Smooth muscle cell of the brain vasculature (primary cell): ENCODE measurements at places on chromosomes 4 and X.

- no peak for DNase-seq
These were observed 518.0 kb downstream of the RPA4 start for GRCh38 chrX:97401586-97402136.

GRCh38 chr4:185886832-185887524 lies 75.0 kb upstream of the SORBS2 start:
- DNase-seq, result no peak

GRCh38 chr4:66628146-66628545 lies 917.2 kb downstream of the CENPC start:
- no peak for DNase-seq

DNA sequence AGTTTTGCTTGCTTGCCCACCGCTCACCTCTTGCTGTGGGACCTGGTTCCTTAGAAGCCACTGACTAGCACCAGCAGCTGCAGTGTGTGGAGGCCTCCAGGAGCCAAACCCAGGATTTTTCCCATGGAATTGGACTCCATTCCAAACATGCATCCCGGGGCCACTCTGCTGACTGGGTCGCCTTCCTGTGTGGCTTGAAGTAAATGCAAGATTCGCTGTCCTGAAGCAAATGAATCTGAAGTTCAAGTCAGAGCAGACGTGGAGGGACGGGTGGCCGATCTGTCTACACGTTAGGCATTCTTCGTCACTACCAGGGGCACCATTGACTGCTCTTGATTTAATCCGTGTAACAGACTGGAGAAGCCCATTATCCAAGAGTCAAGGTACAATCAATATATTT lies 109.0 kb downstream of the SHOX start:
- no peak for DNase-seq

DNA sequence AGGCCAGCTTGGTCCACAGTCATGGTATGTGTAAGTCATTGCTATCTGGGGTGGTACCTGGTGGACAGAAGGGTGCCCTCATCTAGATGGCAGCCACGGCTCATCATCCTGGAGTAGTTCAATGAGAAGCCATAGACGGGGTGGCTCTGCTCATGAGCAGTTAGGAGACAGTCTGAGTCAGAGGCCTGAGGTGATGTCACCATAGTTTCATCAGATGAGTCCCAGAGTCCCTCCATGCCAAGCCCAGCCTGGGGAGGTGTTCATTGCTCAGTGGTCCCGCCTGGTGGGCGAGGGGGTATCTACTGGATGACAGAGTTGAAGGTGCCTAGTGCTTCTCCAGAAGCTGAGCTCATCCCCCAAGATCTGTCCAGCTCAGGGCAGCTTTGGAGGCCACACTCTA lies 49.8 kb downstream of the DLG3 start:
- DNase-seq, result no peak

GRCh38 chr4:161799710-161800109 lies 364.1 kb downstream of the FSTL5 start:
- no peak for DNase-seq

- no peak for DNase-seq
These were observed 730.8 kb upstream of the NDST4 start for GRCh38 chr4:115844180-115844579.

GRCh38 chr4:116688536-116688935 lies 396.8 kb downstream of the TRAM1L1 start:
- no peak for DNase-seq

GRCh38 chr4:18518098-18518497 lies 496.5 kb upstream of the LCORL start:
- DNase-seq, result no peak

GRCh38 chr4:42396752-42397634 lies at the start of gene SHISA3:
Gene SHISA3 (plus strand): TSS chr4:42397488. CDS start chr4:42398057, 569 bp downstream.
- DNase-seq, result no peak

DNA sequence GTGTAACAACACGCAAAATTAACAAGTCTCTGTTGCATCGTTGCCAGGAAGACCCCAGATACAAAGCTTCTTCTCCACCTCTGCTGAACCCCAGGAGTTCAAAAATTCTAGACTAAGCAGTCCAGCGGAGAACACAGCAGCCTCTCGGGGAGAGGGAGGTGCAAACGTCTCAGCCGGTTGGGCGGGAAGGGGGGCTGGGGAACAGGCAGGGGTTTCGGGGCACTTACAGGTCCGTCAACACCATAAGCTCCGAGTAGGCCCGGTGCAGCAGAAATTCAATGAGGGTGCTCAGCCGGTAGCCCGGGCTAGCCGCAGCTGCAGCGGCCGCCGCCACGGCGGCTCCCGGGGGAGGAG lies 394 bp downstream of the MED14 start:
- no peak for DNase-seq

GRCh38 chr4:172857026-172857425 lies 311.6 kb upstream of the GALNT7 start:
- no peak for DNase-seq

GRCh38 chr4:138188406-138189084 lies 53.6 kb downstream of the SLC7A11 start:
- no peak for DNase-seq
